Activated T-helper 2 cell treated with anti-CD3 and anti-CD28 coated beads, Interferon-gamma antibody, Interleukin-2, Interleukin-4, amounts not matched to agents 10 μg/mL and 5 μg/mL and 100 μg/mL, durations not matched to agents 14 hours and 24 hours and 36 hours (primary cell): ENCODE measurements at places on chromosomes 4 and X.

GRCh38 chr4:139919004-139919403 lies 235.0 kb downstream of the MAML3 start:
- DNase-seq, result no peak

DNA sequence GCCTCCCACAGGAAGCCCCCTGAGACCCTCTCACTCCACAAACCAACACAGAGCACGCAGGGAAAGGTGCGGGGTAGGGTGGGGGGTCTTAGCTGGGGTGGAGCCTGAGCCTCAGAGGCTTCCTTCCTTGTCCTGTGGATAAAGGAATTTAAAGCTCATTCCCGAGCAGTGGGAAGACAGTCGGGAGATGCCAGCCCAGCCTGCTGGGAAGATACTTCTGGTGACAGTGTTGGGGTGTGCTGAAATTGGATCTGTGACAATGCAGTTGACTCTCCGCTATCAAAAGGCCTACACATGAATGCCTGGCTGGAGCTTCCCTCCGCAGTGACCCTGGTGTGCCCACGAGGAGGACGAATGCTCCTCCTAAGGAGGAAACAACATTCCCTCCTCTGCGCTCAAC lies 45.5 kb downstream of the JAKMIP1 start:
- no peak for DNase-seq

- no peak for DNase-seq
Observed at GRCh38 chrX:53280331-53281320, 758 bp downstream of the IQSEC2 start.

DNA sequence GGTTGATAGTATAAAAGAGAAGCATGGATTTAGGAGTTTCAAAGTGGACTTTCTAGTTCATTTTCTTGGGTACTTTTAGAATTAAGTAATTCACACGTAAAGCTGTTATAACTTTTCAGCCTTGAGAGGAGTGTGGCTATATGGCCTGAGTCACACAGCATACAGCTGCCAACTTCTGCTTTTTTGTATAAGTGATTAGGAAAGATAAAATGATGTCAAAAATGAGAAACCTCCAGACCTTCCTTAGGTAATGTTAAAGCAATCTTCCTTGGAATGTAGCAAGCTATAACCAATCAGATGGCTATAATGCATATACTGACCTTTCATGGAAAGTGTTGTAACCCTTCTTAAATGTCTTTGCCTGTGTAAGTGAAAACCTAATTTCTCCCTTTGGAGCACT lies 39.2 kb downstream of the RAB40AL start:
- DNase-seq, result no peak

DNA sequence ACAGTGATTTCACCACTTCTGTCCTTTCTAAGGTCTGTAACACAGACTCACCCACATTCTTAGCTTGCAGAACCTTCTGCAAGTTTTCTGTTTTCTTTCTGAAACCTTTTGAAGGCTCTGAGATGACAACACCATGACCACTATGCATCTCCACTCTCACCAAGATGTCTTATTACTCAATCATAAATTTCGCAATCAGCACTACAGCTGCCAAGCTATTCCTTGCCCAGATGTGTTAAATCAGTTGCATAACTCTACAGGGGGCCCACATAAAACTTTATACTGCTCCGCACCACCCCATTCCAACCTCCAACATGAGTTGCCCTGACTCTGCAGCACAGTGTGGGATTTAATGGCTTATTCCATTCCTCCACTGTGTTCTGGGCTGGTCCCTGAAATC lies 229.9 kb downstream of the COL25A1 start:
- no peak for DNase-seq

DNA sequence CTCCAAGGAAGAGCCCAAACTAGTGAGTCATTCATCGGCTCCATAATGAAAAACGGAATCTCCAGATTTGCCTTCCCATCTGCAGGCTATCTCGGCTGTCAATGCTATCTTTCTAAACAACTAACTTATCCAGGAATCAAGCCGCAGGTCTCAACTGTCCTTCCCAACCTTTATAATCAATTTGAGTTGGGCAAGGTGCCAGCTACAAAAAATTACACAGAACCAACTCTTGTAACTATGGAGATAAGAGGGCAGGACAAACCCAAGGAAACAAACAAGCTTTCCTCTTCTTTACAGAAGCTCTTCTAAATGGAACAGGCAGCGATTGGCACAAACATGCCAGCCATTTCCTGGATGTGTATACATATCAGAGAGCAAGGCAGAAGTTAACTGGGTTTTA lies 61.2 kb upstream of the RAI2 start:
- no peak for DNase-seq

DNA sequence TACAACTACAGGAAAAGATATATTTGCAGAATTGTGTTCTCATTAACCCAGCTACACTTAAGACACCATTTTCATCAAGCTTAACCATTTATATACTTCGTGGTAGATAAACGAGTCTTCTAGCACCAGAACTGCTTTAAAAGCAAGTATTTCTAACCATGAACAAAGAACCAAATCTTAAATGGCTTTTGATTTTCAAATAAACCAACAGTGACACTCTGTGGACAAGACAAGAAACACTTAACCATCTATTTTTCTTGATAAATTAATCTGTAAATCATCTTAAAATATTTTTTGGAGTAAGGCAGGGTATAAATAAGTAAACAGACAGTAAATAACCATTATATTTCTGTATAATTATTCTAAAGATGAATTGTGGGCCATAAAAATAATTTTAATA lies 10.2 kb downstream of the BEND2 start:
- DNase-seq, result no peak

DNA sequence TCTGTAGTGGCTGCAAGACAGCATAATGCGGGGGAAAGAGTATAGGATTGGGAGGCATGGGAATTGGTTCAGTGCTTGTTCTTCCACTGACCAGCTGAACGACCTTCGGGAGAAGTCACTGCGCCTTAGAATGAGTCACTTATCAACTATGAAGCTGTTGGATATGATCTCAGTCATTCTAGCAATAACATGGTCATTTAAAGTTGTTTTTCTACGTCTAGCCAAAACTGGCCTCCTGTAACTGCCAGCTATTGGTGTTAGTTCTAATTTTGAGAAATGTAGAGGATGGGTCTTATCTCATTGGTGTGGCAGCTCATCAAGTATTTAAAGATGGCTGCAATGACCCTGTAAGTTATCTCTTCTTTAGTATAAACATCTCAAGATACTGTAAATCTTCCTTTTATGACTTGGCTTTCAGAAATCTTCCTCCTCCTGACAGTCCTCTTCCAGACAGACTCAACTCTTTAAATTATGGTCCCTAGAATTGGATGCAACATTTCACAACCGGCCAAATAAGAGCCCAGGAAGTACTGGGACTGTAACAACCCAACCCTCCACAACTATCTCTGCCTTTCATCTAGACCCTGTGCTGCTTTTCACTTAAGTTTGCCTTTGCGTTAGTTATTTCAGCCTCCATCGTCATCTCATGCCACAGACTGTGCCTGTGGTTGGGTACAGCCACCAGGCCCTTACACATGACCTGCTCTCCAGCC lies 243.3 kb downstream of the CBR4 start:
- no peak for DNase-seq

DNA sequence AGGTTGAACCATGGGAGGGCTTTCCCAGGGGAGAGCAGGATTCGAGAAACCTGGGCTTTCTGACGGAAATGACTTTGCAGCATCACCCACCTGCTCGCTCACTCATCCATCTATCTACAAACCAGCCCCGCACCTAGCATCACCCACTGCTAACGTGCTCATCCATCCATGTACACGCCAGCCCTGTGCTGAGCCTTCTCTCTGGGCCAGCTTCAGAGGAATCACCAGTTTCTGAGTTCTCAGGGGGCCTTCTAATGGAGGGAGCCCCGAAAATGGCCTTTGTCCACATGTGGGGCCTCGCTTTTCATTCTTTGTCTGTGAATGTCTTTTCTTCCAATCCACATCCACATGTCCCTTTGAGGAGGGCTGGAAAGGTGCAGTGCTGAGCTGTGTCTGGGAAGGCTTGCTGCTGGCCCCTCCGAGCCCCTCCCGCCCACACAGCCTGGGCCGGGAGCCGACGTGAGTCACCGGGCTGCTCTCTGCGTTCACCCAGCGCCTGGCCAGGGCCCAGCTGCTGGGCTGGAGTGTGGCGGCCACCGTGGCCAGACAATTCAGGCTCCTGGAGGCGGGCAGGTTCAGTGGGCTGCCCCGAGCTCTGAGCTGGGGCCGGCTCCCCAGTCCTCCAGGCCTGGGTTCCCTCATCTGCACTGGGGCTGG lies 14.7 kb downstream of the SORCS2 start:
- DNase-seq, result no peak

DNA sequence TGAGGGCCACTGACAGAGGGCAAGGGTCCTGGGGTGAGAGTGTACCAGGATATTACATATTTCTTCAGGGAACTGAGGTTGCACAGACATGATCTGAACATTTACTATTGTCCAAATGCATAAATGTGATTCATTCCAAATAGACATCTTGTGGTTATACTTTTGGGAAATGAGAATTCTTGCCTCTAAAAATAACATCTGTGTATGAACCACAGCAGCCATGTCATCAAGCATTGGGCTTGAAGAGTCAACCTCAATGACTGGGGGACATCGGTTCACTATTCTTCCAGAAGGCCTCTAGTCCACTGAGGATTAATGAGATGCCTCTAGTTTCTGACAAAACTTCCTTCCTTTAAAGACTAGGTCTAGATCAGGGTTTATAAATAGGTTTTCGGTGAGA lies 193.1 kb upstream of the GPC4 start:
- no peak for DNase-seq

- DNase-seq, result no peak
Observed at GRCh38 chr4:139966383-139966782, 187.6 kb downstream of the MAML3 start.

- DNase-seq, result no peak
Observed at GRCh38 chrX:153458476-153458875, 11.9 kb downstream of the HAUS7 start.

- no peak for DNase-seq
Observed at GRCh38 chr4:126375462-126376054, 1060.8 kb downstream of the FAT4 start.
